HuH-7.5 (cell line): ENCODE measurements at places on chromosomes 16 and 17.
A peak's percentile ranks its signal among the peaks of the same experiment; 100 is the strongest.

DNA sequence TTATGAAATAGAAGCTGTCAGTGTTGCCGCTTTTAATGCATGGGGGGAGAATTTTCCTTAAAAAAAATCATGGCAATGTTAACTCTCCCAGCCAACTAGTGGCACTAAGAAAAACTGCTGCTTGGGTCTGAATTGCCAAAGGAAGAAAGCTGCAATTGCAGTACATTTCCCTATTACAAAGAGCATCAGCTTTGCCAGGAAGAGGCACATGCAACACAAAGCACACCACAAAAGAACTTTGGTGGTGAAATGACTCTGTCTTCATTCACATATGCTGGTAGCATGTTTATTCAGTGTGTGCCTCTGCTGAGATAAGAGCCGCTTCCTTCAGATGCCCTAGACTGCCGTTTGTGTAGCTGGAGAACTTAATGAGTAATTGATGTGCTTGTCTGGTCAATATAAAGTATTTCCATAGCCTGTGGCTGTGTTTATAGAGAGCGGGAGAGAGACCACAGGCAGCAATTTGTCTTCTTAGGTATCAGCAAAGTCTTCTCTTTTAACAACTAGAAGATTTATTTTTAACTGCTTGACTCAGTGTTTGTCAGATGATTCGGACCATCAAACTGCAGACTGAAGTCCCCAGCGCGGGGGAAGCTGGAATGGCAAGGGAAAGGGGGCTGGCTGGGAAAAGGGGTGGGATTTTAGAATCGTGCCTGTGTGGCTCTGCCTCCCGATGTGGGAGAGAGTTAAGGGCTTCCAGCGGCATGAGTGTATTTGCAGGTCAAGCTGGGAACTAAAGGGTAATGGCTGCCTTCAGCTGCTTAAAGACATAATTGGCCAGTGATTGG is 115.1 kb downstream of the MRTFB start:
- DNase-seq: no peak

DNA sequence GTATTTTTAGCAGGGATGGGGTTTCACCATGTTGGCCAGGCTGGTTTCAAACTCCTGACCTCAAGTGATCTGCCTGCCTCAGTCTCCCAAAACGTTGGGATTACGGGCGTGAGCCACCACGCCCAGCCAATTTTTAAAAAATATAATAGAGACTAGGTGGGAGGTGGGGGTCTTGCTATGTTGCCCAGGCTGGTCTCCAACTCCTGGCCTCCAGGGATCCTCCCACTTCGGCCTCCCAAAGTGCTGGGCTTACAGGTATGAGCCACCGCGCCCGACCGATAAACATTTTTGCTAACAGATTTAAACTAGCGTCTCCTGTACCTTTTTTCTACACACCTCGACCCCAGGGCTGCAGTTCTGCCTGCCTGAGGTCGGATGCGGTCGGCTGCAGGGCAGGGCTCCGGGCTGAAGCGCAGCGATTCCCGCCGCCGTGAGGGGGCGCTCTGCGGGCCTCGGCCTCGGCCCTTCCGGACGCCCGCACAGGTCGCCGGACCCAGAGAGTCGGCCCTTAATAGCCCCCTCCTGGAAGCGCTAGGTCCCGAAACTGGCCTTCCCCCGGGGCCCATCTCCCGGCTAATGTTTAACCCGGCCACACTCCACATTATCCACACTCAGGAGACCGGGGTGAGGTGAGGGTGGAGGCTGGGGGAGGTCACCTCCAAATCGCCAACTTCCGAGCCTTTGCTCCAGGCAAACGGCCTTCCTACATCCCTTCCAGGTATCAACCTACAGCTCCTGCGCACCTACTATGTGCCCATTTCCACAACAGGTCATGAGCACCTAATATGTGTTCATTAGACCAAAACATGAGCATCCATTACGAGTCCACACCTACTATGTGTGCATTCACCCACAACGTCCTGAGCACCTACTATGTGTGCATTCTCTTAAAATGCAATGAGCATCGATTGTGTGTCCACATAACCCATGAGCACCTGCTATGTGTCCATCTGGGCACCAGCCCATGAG is 2.0 kb upstream of the GLIS2 start:
- peak; percentile 98 for DNase-seq

DNA sequence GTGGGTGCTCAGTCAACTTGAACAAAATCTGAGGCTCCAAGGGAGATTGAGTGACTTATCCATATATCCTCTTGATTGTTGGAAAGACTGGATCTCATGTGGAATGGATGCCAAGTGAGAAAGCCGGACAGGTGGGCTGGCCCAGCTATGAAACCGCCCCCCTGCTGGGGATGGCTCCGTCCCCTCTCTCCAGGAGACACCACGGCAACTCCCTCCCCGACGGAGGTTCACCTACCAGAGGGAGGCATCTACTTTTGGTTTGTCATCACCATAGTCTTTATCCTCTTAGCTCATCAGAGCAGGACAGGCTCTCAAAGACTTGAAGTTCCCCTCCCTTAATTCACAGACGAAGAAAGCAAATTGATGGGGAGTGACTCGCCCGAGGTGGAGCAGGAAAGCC is 1.8 kb upstream of the ALG1 start:
- no peak for DNase-seq

GRCh38 chr16:2500918-2501750 is 12.6 kb upstream of the ATP6V0C start:
- peak; percentile 83 for DNase-seq

- DNase-seq: no peak
Observed at GRCh38 chr16:83187405-83187804, 560.6 kb downstream of the CDH13 start.

DNA sequence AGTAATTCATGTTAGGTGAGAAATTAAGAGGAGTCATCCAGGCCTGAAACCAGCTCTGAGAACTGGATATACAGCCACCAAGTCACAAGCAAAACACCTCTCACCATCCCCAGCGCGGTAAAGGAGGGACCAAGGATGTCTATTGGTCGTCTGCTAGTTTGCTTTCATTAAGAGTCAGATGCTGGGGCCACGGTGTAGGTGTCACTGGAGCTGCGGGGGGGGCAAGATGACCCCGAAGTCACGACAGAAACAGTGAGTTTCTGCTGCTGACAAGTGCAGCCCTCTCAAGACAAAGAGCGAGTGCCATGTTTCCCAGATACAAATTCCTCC is 790 bp downstream of the NCBP3 start:
- no peak for DNase-seq

GRCh38 chr16:27982184-27982583 is 81.3 kb downstream of the GSG1L start:
- DNase-seq: no peak

DNA sequence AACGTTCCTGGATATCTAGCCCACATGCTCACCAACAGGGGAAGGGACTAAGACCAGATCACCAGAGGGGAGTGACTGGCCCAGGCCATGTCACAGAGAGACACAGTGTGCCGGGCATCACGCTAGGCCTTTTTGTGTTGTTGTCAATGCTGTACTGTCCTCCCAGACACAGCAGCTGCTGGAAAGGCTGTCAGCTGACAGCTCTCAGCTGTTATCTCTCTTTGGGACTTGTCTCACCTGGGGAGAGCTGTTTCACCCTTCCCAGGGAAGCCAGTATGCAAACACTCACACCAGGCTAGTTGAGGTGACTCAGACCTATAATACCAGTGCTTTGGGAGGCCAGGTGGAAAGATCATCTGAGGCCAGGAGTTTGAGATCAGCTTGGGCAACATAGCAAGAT is 19.4 kb downstream of the UNC45B start:
- no peak for DNase-seq

DNA sequence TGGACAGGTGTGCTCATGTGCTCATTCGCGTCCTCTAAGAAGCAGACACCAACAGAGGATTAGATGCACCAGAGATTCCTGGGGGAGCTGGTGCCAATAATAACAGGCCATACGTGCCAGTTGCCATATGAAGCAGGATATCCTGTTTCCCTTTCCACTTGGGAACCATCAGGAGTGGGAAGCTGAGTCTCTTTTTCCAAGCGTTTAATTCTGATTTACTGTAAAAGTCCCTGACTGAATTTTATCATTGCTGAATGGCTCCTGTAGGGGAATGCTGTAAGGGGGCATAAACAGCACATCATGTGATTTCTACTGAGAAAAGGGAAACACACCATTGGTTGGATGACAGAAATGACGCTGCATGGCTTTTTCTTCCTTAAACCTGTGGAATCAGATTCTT is 113.3 kb downstream of the IRF8 start:
- DNase-seq: no peak

- no peak for DNase-seq
Observed at GRCh38 chr16:46620266-46621005, 743 bp downstream of the SHCBP1 start.

DNA sequence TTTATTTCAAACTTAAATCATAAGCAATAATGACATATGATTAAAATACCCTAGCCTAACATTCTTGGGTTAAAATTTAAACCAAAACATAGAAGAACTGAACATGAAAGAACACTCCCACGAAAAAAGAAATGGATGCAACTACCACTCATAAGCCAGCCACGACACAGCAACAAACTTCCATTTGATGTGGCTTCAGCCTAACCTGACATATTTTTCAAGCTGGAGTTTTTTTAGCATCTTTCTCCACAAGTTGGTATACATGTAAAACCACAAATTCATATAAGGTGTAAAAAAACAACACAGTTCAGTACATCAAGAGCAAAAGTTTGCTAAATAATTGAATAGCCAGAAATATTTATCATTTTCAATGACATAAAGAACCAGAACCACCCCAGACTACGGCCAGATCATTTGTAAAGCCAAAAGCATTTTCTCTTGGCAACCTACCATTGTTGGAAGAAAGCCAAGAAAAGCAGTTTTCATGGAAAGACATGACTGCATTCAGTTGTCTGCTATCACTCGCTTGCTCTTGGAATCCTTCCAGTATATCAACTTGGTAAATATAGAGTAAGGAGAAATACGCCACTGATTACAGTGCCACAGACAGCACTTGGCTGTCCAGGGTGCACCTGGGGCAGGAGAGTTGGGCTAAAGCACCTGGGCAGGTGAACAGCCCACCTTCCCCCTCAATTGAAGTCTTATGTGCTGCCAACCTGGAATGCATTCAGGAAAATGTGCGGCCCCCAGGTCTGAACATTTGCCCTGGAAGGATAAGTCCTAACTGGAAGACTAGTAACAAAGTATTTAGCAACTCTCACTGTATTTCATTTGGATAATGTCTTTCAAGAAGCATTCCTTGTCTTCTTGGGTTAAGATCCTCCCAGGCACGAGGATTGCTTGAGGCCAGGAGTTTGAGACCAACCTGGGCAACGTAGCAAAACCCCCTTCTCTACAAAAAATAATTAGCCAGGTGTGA is 60.5 kb downstream of the CREBBP start:
- no peak for DNase-seq

DNA sequence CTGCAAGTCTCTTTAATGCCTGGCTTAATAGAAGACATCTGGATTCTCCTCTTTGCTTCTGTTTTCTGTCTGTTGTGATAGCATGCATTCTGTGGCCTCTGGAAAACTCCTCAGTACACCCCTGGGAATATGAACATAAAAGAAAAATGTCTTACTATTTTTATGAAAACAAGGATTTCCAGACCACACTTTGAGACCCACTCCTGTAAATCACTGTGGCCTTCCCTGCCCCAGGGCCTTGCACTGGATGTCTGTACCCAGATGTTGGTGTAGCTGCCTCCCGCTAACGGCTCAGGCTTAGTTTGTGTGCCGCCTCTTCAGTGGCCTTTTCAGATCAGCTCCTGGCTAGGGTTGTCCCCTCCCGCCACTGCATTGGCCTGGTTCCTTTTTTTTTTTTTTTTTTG is 126.6 kb downstream of the SOCS1 start:
- no peak for DNase-seq

DNA sequence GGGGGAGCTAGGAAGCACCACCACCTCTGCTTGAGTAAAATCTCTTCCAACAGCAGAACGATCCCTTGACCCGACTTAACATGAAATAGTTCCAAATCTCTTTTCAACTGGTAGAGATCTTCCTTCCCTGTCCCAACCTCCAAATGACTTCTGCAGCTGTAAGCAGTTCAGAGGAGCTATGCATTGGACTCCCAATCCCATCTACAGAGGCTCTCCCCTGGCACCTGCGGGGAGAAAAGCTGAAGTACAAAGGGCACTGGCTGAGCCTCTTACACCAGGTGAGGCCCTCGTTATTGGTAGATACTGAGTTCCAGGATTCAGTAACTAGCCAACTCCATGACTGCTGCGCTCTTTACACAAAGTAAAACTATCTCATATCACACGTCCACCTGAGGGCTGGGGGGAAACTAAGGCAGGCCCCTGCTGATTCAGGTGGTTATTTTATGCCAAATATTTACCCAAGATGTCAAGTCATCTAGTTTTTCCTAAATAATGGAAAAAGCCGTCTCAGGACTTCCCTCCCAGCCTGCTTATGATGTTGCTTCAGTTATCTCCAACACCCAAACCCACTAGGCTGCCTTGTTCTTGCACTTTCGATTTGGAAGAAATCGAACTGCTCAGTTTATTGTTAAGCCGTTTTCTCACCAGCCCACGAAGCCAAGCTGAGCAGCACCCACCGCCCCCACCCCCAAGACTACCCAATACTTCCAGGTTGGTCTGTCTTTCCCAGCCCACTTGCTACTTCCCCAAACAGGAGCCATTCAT is 3.2 kb downstream of the ACTG1 start:
- no peak for DNase-seq

- DNase-seq: no peak
Observed at GRCh38 chr16:7316281-7316888, 16.3 kb upstream of the RBFOX1 start.

- peak; percentile 29 for DNase-seq
Observed at GRCh38 chr16:73878611-73879010, 418.0 kb upstream of the PSMD7 start.
